ENCODE measurements at places on chromosomes 1 and 21.

DNA sequence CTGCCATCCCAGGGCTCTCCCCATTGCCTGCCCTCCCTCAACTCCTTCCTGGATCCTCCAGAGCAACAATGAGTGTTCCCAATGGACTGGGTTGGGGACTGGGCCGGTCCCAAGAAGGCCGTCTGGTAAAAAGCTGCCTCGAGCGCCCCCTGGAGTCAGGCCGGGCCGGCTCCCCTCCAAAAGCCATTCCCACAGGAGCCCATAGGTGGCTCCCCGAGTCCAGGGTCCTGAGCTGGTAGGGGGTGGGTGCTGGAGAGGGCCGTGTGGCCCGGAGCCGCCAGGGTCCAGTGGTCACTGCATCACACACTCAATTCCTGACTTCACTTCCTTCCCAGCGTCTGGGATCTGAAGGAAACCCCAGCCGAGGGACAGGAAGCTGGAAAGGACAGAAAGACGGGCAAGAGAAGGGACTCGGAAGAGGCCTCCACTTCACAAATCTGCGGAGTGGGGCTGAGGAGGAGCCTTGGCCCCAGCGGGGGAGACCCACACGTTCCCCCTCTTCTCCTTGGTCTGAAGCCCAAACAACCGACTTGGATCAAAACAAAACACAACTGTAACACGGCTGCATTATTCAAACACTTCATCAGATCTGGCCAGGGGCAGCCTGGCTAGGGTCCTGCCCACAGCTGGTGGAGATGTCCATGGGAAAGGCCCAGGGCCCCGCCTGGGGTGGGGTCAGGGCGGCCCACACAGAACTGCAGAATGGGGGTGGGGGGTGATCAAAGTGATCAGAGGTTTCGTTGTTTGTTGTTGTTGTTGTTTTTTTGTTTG, 10.9 kb upstream of the ALDH4A1 start:
- peak; percentile 41 for DNase-seq

DNA sequence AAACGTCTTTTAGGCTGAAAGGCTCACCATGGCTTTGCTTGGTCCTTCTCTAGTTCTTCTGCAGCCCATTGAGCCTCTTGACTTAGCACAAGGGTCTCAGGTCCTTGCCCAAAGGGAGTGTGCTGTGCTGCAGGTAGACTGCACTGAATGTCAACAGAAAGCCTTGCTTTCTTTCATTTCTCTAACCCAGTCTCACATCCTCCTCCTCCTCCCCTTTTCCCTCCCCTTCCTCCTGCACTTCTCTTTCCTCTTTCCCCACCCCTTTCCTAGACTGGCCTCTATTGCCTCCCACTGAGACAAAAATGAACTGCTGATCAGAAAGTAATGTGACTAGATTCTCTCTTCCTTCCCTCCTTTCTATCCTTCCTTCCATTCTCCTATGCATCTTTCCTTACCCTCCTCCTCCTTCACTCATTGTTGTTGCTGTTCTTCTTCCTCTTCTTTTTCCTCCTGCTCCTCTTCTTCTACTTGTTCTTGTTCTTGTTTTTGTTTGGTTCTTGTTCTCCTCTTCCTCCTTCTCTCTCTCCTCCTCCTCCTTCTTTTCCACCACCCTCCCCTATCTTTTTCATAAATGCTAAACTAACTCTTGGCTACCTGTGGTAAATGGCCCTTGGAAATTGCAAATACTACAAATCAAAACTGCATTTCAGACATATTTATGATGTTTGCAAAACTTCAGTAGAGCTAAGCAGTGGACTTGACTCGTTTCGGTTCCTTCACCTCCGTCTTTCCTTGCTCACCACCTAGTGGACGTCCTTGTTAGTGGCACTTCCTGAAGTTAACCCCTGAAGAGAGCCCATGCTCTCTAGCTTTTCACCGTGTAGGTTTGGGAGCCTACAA, at the start of gene SELL:
TSS of gene SELL (minus strand) at position 152 of the 840 bp plus-strand sequence. CDS start at position 30, 122 bp downstream.
- DNase-seq = peak; percentile 34

DNA sequence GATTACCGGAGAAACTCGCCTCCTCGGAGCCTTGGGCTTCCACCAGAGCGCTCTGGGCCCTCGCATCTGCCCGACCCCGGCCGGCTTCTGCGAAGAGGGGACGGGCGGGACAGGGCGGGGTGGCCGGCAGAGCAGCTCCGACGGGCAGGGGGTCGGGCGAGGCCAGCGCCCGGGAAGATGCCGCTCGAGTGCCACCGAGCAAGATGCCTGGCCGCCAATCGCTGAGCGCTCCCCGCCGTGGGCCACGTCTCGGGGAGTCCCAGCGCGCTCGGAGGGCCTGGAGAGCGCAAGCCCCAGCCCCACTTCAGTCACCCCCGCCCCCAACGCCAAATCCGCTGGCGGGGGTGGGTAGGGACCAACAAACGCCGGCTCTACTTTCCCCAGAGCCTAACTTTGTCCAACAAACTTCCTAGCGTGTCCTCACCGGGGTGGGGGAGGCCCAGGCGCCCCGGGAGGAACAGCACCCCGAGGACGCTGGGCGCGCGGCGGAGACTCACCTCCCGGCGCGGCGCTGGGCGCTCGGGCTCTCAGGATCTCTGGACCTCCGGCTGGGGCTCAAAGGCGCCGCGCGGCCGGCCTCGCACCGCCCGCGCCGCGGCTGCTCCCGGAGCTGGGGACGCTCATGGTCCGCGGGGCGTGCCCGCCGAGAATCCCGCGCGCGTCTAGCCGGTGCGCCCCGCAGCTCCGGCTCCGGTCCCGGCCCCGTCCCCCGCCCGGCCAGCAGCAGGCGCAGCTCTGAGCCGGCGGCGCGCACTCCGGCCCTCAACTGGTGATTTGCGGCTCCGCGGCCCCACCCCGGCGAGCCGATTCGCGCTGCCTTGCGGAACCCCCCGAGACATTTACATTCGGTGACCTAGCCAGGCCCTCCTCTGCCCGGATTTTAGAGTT, at the start of gene BCAR3:
TSS of gene BCAR3 (minus strand) at position 737 of the 888 bp plus-strand sequence. CDS start 6,907 bp downstream, outside the sequence.
- no peak for DNase-seq

DNA sequence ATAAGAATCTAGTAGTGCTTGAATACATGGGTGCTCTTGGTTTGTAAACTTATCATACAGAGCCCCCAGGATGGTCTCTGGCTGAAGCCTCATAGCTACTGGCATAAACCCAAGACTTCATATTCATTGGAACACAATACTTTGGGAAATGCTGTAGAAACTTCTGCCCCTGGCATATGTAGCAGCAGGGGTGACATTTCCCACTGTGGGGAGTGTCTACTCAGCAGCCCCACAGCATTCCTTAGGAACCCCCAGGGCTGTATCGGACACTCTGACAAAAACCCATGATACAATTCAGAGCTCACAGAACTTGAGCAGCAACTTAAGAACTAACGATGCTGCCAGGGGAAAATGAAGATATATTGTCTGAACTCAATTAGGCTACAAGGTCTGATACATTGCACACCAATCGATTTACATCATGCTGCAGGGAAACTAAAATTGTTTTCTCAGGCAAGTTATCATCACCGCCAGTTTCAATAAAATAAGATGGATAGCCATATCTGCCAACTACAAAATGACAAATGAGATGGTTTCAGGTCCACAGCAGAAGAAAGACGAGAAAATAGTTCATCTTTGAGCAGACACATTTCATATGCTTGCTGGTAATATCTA, 181.1 kb upstream of the GREM2 start:
- no peak for DNase-seq

DNA sequence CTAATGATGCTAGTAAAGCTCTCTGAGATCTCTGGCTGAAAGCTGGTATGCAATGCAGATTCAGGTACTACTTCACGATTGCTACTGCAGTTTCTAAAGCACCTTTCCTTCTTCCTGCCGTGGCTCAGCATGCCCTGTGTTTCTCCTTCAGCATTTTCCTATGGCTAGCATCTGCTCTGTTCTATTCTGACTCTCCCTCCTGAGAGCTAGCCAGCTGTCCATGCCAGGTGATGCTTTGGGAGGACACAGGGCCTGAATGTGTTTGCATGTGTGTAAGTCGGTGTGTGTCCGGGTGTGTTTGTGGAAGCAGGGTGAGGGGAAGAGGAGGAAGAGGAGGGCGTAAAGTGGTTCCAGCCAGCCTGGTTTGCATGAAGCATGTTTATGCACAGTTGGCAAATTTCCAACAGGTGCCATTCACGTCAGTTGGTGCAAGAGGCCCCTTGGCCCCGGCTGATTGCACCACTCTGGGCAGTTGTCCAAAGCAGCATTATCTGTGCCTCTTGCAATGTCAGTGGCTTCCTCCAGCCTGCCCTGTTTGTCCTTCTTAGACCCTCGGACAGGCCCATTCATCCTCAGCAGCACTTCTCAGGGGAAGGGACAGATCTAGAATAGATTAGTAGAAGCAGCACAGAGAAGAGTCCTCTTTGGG, 433.3 kb downstream of the DISC1 start:
- no peak for DNase-seq

- DNase-seq = no peak
Observed at GRCh38 chr1:29683472-29683871, 447.1 kb downstream of the PTPRU start.

GRCh38 chr1:88701275-88701674, 17.2 kb downstream of the PKN2 start:
- no peak for DNase-seq

- DNase-seq = no peak
Observed at GRCh38 chr1:203017692-203018091, 8.6 kb upstream of the PPFIA4 start.

- no peak for DNase-seq
Observed at GRCh38 chr1:76425201-76426145, 350.9 kb downstream of the ST6GALNAC3 start.

GRCh38 chr1:160646180-160646579, 664 bp downstream of the SLAMF1 start:
- DNase-seq = no peak

Data from stimulated activated CD8-positive, alpha-beta memory T cell treated with anti-CD3 and anti-CD28 coated beads, Interleukin-7, amount 100 ng/mL, for 1 hour (primary cell).